Temporal lobe (tissue), 4 donors: ENCODE measurements at places on chromosomes 12 and 14. TPM values are rescaled to one million over a fixed set of nuclear protein-coding genes. Genes with fewer than 3 reads are reported as not detected.

CRIP1 gene
- total RNA-seq, result 2.0 TPM

TAS2R13 gene
- total RNA-seq, result 5.2 TPM

MARCHF9 gene
- 12.3 TPM for total RNA-seq

GPR135 gene
- total RNA-seq, result 6.4 TPM

MEG3 gene
- 91.7 TPM for total RNA-seq
